ENCODE measurements at places on chromosomes 2 and 18. TPM values are rescaled to one million over a fixed set of nuclear protein-coding genes. Genes with fewer than 3 reads are reported as not detected.

DNA sequence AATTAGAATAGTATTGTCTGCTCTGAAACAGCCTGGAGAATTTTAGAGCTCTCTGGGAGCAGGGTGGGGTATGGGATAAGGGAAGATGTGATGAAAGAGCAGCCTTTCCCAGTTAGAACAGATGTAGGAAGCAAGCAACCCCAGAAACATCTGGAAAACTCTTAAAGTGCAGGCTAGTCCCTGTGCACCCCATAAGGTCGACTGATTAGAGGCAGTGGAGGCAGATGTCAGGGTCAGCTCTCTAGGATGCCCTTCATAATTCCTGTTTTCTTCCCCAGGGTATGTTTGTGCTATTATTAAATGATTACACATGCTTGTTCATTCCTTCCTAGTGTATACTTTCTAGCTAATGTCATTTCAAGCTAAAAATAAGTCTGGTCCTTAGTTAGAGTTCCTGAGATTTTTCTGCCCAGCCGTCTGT, 41.7 kb downstream of the PTPRM start:
- no peak for DNase-seq

GRCh38 chr2:108240966-108241365, 1.2 kb downstream of the SULT1C3 start:
- DNase-seq, result no peak

DNA sequence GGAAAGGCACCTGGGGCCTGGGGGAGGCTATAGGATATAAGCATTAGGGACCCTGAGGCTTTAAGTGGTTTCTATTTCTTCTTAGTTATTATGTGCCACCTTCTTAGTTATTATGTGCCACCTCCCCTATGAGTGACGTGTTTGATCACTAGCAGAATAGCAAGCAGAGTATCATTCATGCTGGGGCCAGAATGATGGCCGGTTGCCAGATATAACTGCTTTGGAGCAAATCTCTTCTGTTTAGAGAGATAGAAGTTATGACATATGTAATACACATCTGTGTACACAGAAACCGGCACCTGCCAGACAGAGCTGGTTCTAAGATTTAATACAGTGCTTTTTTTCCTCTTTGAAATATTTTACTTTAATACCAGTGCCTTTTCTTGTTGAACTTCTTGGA, 29.4 kb downstream of the LIPG start:
- DNase-seq, result no peak

GRCh38 chr18:36031407-36031806, 36.0 kb downstream of the RPRD1A start:
- DNase-seq, result no peak

DNA sequence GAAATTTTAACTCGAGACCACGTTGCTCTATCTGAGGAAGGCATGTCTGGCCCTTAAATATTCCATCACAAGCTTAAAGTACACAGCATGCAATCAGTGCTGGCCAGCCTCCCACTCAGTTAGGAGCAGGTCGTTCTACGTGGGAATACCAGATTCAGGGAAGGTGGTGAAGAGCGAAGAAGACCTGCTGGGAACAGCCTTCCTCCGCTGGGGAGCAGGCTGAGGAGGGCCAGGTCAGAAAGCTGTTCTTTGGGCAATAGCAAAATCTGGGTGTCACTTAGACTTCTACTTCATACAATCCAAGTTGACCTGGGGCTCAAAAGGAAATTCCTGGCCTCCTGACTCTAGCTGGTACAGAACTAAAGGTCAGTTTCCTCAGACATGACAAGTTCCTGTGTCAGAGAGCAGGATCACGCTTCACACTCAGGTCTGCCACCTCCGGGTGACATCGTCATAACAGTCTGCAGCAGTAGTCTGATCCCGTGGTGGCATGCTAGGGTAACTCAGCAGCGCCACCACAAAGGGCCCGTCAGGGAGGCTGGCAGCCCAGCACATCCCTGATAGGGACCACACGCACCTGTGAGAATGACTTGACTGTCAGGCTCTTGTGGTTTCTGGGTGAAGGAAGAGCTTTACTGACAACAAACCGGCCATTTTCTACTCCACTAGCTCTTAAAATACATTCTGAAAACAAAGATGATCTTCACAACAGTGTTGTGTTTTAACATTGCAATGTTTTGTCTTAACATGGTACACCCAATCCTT, 35.2 kb upstream of the NAPG start:
- DNase-seq, result no peak

DNA sequence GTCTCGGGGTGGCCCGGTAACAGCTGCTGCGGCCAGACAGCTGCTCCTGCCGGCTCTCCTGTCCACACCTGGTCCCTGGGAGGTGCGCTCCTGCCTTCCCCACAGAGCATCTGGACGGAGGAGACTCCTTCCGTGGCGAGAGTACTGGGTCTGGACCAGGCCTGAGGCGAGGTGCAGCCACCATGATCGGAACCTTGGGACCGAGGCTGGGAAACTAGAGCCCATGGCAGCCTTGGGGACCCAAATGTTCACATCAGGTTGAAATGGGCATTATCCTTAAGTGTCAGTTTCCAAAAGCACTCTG, 628 bp downstream of the GIGYF2 start:
- no peak for DNase-seq

DNA sequence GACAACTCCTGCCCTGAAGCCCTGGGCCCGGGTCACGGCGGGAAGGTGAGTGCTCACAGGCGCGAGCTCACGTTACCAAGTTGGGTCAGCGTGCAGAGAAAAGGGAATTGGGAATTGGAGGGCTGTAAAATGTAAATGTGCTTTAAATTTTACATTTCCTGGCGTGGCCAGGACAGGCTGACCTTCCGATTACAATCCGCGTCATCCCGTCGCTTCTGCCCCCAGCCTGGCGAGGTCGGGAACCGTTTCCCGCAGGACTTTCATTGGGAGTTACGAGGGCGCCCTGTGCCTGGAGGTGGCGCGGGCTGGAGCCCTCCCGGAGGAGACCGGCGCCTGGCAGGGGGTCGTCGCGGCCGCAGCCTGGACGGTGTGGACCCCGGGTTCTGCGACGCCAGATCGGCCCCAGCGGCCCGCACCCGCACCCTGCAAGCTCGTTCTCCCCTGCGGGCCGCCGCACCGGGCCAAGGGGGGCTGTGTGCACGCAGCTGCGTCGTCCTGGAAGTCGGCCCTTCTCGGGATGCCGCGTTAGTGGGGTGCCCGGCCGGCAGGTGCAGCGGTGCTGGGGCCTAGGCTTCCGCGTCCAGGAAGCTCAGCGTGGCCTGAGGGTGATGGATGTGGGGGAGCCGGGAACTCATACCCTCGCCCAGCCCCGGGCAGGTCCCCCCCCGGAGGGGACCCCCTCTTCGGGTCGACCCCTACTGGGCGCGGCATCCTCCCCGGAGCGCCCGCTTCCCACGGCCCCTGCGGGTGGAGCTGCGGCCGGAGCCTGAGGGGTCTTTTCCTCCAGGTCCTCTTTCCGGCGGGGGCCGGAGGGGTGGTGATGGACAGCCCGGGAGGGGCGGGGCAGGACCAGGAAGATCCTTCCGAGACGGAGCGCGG, 63.9 kb downstream of the LRRFIP1 start:
- DNase-seq, result no peak

DNA sequence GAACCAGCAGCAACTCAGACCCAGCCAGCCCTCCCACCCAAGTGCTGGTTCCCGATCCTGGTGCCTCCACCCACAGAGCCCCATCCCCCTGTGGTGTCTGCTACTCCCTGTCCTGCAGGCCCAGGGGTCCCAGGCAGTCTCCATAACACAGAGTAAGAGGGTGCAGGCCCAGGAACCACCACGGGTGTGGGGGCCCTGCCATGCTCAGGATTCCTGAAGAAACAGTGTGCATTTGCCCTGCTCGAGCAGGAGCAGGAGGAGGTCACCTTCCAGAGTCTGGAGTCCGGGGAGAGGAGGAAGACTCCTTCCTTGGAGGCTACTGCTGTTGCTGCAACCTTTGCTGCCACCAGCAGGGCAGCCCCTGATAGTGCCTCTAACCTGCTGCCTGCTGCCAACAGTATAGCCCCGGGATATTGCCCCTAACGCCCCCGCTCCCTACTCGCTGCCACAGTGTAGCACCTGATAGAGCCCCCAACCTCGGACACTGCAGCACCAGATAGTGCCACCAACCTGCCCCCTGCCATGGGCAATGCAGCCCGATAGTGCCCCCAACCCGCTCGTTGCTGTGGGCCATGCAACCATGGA, 46.8 kb upstream of the ANKRD62 start:
- peak; percentile 74 for DNase-seq

DNA sequence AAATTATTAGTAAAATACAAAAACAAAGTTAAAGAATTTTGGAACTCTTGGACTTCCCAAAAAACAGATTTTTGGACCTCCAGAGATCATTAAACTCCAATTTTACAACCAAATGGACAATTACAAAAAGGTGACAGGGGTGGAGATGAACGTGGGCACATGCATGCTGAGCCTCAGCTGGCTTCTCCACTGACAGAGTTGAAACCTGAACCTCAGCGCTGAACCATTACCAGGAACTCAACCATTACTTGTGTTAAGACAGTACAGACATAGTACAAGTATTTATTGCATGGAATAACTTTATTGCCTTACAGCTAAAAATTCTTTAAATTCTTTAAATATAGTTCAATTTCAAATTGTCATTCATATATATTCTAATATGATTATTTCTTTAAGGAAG, 33.0 kb upstream of the KIDINS220 start:
- no peak for DNase-seq

- peak; percentile 58 for DNase-seq
Observed at GRCh38 chr2:73101626-73102256, 11.0 kb downstream of the RAB11FIP5 start.

DNA sequence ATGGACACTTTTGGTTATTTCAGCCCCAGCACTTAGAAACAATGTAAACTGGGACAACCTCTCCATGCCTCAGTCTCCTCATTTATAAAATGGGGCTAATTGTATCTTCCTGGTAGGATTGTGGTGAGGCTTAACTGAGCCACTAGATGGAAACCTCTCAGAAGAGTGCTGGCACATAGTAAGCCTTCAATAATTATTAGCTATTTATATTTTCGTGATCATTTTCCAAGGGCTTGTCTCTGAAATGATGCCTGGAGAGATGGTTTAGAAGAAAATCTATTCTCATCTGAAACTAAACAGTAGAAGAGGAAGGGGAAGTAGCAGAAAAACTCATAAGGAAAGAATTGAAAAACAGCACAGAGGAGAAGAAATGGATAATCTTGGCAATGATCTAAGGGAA, 6.8 kb downstream of the RAX start:
- DNase-seq, result no peak

DNA sequence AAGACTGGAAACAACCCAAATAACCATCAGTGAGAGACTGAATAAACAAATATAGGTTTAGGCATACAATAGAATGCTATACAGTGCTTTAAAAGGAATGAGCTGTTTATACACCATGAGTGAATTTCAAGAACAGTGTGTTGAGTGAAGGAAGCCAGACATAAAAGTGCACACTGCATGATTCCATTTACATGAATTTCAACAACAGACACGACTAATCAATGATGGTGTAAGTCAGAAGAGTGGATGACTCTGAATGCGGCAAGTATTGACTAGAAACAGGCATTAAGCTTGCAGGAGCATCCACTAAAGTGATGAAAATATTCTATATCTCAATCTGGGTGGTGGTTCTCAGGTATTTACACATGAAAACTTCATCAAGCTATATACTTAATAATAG, 142.7 kb upstream of the SLC39A10 start:
- DNase-seq, result no peak

DNA sequence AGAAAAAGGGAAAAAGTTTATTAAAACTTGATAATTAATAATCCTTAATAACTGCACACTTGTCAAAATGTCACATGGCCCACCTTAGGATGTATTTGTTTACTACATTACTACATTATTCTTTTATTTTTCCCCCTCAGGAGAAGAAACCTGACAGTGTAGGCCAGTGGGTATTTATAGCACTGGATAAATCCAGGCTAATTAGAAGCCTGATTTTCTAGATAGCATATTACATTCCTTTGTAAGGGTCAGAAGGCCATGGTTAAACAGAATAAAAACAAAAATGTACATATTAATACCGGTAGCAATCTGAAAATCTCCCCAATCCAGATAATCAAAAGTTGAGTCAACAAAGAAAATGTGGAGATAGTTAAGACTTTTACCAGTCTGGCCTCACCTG, 21.5 kb upstream of the KIDINS220 start:
- DNase-seq, result no peak

GRCh38 chr2:39995005-39995737, 216.1 kb upstream of the THUMPD2 start:
- DNase-seq, result no peak

GRCh38 chr2:161068670-161069069, 91.6 kb upstream of the TANK start:
- no peak for DNase-seq

DNA sequence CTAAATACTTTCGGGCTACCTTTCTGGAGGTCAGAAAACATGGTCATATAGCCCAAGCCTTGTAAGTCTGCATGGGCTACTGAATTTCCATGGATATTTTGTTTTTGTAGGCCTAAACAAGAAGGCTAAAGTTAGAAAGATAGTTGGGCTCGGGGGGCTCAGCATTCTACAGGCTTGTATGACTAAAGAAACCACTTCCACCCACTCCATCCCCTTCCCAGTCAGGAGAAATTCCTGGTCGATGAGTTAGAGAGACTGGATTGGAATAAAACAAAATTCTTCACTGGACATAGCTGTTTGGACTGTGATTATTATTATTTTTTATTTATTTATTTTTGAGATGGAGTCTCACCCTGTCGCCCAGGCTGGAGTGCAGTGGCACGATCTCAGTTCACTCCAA, 539.4 kb upstream of the TNP1 start:
- DNase-seq, result no peak

GRCh38 chr2:42021464-42021863, 26.4 kb upstream of the PKDCC start:
- DNase-seq, result no peak

DNA sequence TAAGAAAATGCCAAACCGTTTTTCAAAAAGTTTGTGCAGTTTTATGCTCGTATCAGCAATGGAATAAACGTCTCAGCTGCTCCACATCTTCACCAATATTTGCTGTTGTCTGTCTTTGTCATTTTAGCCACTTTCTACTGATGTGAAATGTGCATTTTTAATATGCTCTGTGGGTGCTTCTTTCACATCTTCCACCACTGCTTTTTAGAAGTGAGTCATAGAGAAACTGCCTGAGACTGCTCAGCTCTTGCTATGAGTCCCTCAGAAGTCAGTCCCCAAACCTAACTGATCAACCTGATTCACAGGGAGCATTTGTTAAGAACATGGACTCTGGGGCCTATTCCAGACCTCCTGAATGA, 41.0 kb upstream of the EPC2 start:
- no peak for DNase-seq

GRCh38 chr2:156456616-156457015, 20.4 kb downstream of the GPD2 start:
- no peak for DNase-seq

DNA sequence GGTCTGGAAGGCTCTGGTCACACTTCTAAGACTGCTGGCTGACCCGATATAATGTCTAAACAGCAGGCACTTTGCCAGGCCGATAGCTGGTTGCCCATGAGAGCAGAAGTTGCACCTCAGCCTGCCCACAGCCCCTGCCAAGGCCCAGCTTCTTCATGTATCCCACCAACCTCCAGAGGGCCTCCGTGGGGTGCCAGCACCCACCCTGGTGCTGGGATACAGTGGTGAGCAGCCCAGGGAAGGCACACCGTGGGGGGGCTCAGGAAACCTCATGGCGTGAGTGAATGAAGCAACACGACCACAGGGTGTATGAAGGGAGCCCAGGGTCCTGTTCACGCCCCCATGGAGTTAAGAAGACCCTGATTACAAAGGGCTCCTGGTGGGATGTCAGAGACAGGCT, 16.2 kb upstream of the GLI2 start:
- peak; percentile 66 for DNase-seq

EFR3B gene
- total RNA-seq, result 1.7 TPM

ADCYAP1 gene
- 0.60 TPM for total RNA-seq

TMEM182 gene
- 2.8 TPM for total RNA-seq

ACVR1C gene
- total RNA-seq, result 0.19 TPM

UGT1A3 gene
- not detected for total RNA-seq

CNPPD1 gene
- total RNA-seq, result 46.7 TPM

LCT gene
- not detected for total RNA-seq

DSG1 gene
- total RNA-seq, result not detected

SGPP2 gene
- not detected for total RNA-seq

All from posterior vena cava (tissue), 2 donors.